Activated T-cell treated with anti-CD3 and anti-CD28 coated beads for 48 hours (primary cell): ENCODE measurements at places on chromosomes 16 and 17.

- DNase-seq = no peak
Measured at GRCh38 chr17:42365136-42365535, 23.1 kb downstream of the STAT3 start.

GRCh38 chr17:72946156-72946555 lies 146.3 kb downstream of the SLC39A11 start:
- no peak for DNase-seq

DNA sequence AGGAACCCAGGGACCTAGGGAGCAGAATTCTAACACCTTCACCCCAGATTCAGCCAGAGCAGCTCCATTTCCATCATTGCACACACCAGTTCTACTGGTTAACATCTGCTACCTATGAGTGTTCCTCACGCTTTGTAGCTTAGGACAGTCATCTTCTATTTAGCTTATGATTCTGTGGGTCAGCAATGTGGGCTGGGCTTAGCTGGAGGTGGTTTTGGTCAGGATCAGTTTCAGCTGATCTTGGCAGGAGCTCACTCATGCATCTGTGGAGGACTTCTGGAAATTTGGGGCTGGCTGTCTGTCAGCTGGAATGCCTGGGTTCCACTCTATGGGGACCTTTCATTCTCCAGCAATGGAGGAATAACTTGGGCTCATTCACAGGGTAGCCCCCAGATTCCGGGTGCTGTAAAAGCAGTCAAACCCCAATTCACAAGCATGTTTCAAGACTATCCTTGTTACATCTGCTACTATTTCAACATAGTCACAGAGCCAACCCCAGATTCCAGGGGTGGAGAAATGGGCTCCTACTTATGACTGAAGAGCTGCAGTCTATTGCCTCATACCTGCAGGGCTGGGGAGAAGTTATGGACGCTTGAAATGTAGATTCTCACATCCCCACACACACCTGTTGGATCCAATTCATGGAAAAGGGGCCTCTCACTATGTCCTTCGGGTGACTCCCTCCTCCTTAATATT lies 3.4 kb upstream of the HP start:
- no peak for DNase-seq

DNA sequence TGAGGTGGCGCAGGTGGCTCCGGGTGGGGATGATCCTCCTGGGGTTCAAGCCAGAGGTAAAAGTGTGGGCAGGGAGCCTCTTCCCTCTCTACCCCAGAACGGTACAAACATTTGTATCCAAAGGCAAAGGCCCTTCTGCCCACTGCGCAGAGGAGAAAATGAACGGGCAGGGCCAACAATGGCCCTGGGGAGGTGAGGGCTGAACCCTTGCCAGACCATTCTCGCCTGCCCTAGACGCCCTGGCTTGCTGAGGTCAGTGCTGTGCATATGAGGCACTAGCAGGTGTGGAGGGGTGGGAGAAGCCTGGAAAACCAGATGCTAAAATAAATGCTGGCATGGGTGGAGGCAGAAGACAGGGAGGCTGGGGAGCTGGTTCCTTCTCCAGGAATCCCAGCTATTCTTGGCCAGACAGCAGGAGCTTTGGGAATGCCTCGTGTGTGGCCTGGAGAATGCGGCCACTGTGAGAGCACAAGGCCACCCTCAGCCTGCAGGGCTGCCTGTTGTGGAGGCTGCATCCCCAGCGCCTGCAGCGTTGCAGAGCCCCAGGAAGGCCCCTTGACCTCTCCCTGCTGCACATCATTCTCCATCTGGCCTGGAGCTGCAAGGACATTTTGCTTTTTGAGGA lies 4.5 kb downstream of the C17orf50 start:
- DNase-seq = no peak

- DNase-seq = no peak
Measured at GRCh38 chr17:10380631-10381408, 8.0 kb upstream of the MYH13 start.
